Central memory CD8-positive, alpha-beta T cell (primary cell): ENCODE measurements at places on chromosomes 12 and 14.

- no peak overlapping the region for H3K27ac ChIP-seq
- no peaks in the 10 kb centered on the region for H3K36me3 ChIP-seq
- no peaks in the 10 kb centered on the region for H3K4me1 ChIP-seq
- H3K27me3 ChIP-seq: peaks cover 18% of the 10 kb centered on the region
- no peak for DNase-seq
- H3K4me3 ChIP-seq: no peak overlapping the region
Observed at GRCh38 chr12:98418357-98419075, 96.9 kb upstream of the TMPO start.

- H3K27me3 ChIP-seq: no peaks in the 10 kb centered on the region
- peaks cover 27% of the 10 kb centered on the region for H3K36me3 ChIP-seq
- DNase-seq: no peak
- H3K4me3 ChIP-seq: no peak overlapping the region
- H3K4me1 ChIP-seq: peaks cover 24% of the 10 kb centered on the region
Observed at GRCh38 chr14:65070471-65070976, 31.8 kb downstream of the MAX start.

- no peaks in the 10 kb centered on the region for H3K36me3 ChIP-seq
- no peaks in the 10 kb centered on the region for H3K27me3 ChIP-seq
- H3K4me1 ChIP-seq: no peaks in the 10 kb centered on the region
- no peak for DNase-seq
- no peak overlapping the region for H3K27ac ChIP-seq
Observed at GRCh38 chr12:70043490-70044138, 199.6 kb upstream of the CNOT2 start.

GRCh38 chr12:49541140-49541861 lies 2.5 kb downstream of the KCNH3 start:
- no peak for DNase-seq
- peak overlapping the region; percentile 44 for H3K4me3 ChIP-seq
- peak overlapping the region; percentile 71 for H3K27ac ChIP-seq
- peaks cover 5% of the 10 kb centered on the region for H3K36me3 ChIP-seq
- H3K27me3 ChIP-seq: peaks cover 7% of the 10 kb centered on the region

- H3K27me3 ChIP-seq: no peaks in the 10 kb centered on the region
- H3K27ac ChIP-seq: no peak overlapping the region
- no peak for DNase-seq
- no peak overlapping the region for H3K4me3 ChIP-seq
Observed at GRCh38 chr12:46402451-46402850, 29.9 kb upstream of the SLC38A2 start.

DNA sequence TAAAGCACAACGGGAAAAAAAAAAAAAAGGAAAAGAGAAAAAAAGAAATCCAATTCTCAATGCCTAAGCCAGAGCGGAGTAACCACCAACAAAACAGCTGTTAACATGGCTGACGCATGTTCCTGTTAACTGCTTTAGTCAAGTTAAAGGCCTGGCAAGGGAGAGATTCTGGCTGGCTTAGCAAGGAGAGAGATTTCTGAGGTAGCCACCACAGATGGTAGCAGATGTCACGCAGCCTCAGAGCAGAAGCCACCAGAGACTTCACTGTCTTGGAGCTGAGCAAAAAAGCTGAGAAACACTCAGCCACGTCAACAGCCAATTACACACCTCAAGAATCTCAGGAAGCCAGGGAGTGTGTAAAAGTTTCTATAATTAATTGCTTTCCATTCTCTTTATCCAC lies 87.1 kb downstream of the TMCC3 start:
- no peak for DNase-seq
- peaks cover 24% of the 10 kb centered on the region for H3K27me3 ChIP-seq
- no peak overlapping the region for H3K4me3 ChIP-seq
- no peak overlapping the region for H3K27ac ChIP-seq
- no peaks in the 10 kb centered on the region for H3K4me1 ChIP-seq

DNA sequence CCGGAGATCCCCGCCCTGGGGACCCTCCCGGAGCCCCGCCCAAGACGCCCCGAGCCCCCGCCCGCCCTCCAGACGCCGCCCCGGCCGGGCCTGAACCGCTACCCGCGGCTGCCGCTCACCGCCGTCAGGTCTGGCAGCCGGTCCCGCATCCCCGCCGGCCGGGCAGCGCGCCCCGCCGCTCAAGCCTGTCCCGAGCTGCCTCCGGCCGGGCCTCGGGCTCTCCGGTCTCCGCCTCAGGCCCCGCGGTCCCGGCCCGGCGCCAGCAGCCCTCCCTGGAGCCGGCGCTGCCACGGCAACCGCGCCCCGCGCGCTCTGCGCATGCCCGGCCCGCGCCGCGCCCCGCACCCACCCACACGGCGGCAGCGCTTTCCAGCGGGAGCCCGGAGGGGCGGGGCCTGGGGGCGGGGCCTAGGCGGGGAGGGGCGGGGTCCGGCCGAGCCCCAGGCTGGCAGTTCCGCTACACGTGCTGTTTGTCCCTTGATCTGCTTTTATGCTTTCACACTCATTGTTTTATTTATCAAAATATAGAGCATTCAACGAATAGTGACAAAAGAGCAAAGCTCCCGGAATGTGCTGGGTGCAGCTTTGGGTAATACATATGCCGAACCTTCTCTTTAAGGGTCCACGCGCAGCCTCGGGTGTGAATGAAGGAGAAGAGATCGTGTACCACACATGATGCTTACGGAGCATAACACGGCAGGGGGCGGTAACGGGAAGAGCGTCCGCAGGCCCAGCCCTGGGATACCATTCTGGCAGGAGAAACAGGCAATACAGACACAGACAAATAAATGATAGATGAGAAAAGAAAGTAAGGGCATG lies at the start of gene STX2:
Gene STX2 (minus strand): TSS at position 300 of the 819 bp plus-strand sequence. CDS start 151 bp downstream, at position 149.
- no peaks in the 10 kb centered on the region for H3K27me3 ChIP-seq
- peak within 1 kb of the TSS; percentile 72 for H3K4me3 ChIP-seq
- H3K36me3 ChIP-seq: peaks cover 3% of the 10 kb centered on the region
- peak within 1 kb of the TSS; percentile 54 for H3K27ac ChIP-seq

DNA sequence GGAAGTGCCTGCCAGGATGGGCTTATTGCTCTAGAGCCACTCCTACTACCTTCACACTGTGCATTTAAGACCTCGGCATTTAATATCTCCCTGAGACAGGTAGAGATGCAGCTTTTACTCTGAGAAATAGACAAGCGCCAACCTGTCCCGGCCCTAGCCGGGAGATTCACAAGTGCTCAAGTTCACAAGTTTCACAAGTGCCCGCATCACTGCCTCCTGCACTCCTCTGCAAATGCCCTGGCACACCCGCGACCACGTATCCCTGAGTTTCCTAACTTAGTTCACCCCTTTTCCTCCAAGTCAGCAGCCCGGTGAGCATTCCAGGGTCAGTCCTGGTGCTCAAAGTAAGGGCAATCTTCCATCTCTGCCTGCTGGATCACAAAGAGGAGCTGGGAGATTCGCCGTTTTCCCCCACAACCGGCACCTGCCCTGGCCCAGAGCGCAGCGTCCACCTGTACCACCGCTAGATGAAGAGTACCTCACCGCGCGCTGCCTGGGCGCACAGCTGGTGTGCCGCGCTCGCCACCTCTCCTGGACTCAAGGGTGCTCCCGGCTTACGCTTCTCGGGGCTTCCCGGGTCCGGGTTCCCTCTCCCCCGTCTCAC lies 5.0 kb upstream of the SLC38A4 start:
- H3K4me1 ChIP-seq: peaks cover 11% of the 10 kb centered on the region
- DNase-seq: no peak
- no peaks in the 10 kb centered on the region for H3K36me3 ChIP-seq
- H3K27ac ChIP-seq: no peak overlapping the region
- H3K27me3 ChIP-seq: peaks cover 70% of the 10 kb centered on the region
- H3K4me3 ChIP-seq: no peak overlapping the region

- H3K36me3 ChIP-seq: peaks cover 9% of the 10 kb centered on the region
- no peaks in the 10 kb centered on the region for H3K27me3 ChIP-seq
- H3K4me3 ChIP-seq: no peak overlapping the region
- H3K27ac ChIP-seq: peak overlapping the region; percentile 2
Observed at GRCh38 chr14:24274101-24274543, 2.7 kb upstream of the RABGGTA start.

- H3K36me3 ChIP-seq: peaks cover 21% of the 10 kb centered on the region
- no peaks in the 10 kb centered on the region for H3K27me3 ChIP-seq
- H3K4me3 ChIP-seq: peak overlapping the region; percentile 20
- peak overlapping the region; percentile 97 for H3K27ac ChIP-seq
- no peak for DNase-seq
Observed at GRCh38 chr12:12443431-12443878, 86.6 kb downstream of the BORCS5 start.

GRCh38 chr12:52667509-52667908 lies 12.7 kb downstream of the KRT1 start:
- H3K4me1 ChIP-seq: peaks cover 6% of the 10 kb centered on the region
- no peak overlapping the region for H3K27ac ChIP-seq
- no peaks in the 10 kb centered on the region for H3K27me3 ChIP-seq
- DNase-seq: no peak

DNA sequence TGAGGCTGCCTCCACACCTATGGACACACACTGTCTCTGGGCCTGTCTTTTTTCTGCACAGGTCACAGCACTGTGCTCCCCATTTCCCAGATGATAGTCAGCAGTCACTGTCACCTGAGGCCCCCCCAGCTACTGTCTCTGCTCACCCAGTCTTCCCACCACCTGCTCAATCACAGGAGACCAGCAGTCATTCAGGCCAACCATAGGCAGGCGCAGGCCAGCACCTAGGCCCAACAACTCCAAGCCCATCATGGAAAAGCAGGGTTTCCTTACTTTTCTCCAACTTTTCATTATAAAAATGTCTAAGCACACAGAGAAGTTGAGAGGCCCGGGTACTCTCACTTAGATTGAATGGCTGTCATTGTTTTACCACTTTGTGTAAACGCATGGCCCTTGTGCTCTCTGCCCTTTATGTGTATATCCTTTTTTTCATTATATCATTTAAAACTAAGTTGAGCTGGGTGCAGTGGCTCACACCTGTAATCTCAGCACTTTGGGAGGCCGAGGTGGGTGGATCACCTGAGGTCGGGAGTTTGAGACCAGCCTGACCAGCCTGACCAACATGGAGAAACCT lies 7.1 kb downstream of the PXN start:
- peak overlapping the region; percentile 22 for H3K27ac ChIP-seq
- peaks cover 33% of the 10 kb centered on the region for H3K36me3 ChIP-seq
- no peak for DNase-seq

DNA sequence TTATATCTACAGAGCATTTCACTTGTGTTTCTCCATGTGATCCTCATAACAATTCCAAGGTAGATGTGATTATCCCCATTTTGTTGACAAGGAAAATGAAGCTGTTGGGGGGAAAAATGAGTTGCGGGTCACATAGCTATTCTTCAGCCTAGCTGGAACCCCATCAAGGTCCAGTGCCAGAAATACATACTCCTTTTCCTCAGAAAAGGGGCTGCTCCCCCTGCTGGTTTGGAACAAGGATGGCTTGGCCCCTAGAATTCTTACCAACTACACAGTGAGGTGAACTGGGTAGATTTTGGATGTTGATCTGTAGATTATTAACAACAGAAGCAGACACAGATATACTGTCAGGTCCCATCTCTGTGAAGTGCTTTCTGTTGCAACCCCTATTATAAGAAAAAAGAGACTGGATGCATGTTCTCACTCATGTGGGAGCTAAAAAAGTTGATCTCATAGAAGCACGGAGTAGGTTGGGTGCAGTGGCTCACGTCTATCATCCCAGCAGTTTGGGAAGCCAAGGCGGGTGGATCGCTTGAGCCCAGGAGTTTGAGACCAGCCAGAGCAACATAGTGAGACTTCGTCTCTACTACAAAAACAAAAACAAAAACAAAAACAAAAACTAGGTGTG lies 8.9 kb downstream of the IKZF4 start:
- H3K27me3 ChIP-seq: no peaks in the 10 kb centered on the region
- H3K4me1 ChIP-seq: no peaks in the 10 kb centered on the region
- no peak overlapping the region for H3K27ac ChIP-seq
- H3K36me3 ChIP-seq: peaks cover 13% of the 10 kb centered on the region

GRCh38 chr14:68779761-68780323 lies 13.0 kb downstream of the ZFP36L1 start:
- H3K4me1 ChIP-seq: peaks cover 72% of the 10 kb centered on the region
- peak overlapping the region; percentile 89 for H3K27ac ChIP-seq
- peak; percentile 21 for DNase-seq
- H3K36me3 ChIP-seq: peaks cover 11% of the 10 kb centered on the region
- H3K4me3 ChIP-seq: peak overlapping the region; percentile 75
- H3K27me3 ChIP-seq: no peaks in the 10 kb centered on the region

DNA sequence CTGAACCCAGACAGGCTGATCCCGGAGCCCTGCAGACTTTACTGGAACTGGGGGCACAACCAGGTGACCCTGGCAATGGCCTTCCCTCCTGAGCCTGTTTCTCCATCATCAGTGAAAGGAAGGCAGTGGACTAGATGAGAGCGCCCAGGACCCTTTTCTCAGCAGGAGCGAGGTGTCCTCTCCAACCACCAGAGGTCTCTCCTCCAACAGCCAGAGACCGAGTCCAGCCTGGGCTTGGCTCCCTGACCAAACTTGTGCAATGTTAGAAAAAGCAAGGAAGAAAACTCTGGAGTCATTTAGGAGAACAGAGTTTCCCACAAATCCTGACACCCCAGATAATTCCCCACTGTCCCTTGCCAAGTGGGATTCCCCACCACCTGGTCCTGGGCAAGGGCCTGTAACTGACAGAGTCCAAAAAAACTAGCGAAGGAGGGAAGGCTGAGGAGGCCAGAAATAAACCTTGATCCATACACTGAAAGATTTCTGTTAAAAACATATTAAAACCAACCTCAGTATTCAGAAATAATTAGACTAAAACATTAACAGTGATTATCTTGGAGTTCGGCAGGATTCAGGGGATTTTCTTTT lies 9.0 kb downstream of the RPS6KL1 start:
- no peaks in the 10 kb centered on the region for H3K4me1 ChIP-seq
- no peak overlapping the region for H3K4me3 ChIP-seq
- H3K36me3 ChIP-seq: peaks cover 3% of the 10 kb centered on the region
- no peak overlapping the region for H3K27ac ChIP-seq
- DNase-seq: no peak

GRCh38 chr14:94403312-94403932 lies 15.0 kb upstream of the SERPINA1 start:
- no peaks in the 10 kb centered on the region for H3K4me1 ChIP-seq
- H3K27ac ChIP-seq: no peak overlapping the region
- no peaks in the 10 kb centered on the region for H3K36me3 ChIP-seq
- H3K27me3 ChIP-seq: peaks cover 3% of the 10 kb centered on the region
- no peak for DNase-seq
- H3K4me3 ChIP-seq: no peak overlapping the region

GRCh38 chr12:11555743-11556625 lies 93.5 kb upstream of the ETV6 start:
- no peak for DNase-seq
- no peak overlapping the region for H3K4me3 ChIP-seq
- H3K27me3 ChIP-seq: peaks cover 39% of the 10 kb centered on the region
- H3K27ac ChIP-seq: no peak overlapping the region

DNA sequence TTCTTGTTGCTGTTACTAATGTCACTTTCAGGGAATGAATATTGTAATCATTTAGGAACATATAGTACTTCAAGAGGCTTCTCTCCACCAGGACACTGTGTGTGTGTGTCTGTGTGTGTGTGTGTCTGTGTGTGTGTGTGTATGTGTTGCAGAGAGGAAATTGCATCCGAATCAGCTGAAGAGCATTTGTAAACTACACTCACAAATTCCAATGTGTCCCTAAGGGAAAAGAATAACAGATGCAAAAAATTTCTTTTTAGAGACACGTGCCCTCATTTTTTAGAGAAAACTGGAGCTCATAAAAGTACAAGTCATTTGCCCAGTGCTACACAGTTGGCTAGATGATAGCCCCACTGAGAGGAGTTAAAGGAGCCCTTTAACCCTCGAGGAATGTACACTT lies 168.8 kb downstream of the ANO4 start:
- H3K4me3 ChIP-seq: no peak overlapping the region
- no peaks in the 10 kb centered on the region for H3K4me1 ChIP-seq
- DNase-seq: no peak
- H3K36me3 ChIP-seq: no peaks in the 10 kb centered on the region

GRCh38 chr14:57869617-57870016 lies 3.7 kb upstream of the SLC35F4 start:
- peaks cover 10% of the 10 kb centered on the region for H3K27me3 ChIP-seq
- no peaks in the 10 kb centered on the region for H3K36me3 ChIP-seq
- no peak overlapping the region for H3K27ac ChIP-seq
- no peak for DNase-seq
- H3K4me3 ChIP-seq: no peak overlapping the region
- H3K4me1 ChIP-seq: no peaks in the 10 kb centered on the region
